ENCODE measurements at places on chromosomes 2 and 18.

DNA sequence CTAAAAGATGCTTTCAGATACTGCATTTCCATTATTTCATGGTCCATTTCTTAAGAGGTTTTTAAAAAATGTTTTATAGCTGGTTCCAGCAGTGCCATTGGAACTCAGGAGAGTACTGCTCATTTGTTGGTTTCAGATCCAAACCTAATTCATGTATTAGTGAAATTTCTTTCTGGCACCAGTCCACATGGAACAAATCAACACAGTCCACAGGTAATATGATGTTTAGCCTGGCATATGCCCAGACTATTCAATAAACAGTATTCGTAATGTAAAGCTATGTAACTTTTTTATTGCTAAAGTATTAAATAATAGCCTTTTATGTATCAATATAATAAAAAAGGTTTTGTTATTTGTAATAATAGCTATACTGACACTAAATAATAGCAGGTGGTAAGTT, 134.5 kb downstream of the BIRC6 start:
- DNase-seq, result no peak

DNA sequence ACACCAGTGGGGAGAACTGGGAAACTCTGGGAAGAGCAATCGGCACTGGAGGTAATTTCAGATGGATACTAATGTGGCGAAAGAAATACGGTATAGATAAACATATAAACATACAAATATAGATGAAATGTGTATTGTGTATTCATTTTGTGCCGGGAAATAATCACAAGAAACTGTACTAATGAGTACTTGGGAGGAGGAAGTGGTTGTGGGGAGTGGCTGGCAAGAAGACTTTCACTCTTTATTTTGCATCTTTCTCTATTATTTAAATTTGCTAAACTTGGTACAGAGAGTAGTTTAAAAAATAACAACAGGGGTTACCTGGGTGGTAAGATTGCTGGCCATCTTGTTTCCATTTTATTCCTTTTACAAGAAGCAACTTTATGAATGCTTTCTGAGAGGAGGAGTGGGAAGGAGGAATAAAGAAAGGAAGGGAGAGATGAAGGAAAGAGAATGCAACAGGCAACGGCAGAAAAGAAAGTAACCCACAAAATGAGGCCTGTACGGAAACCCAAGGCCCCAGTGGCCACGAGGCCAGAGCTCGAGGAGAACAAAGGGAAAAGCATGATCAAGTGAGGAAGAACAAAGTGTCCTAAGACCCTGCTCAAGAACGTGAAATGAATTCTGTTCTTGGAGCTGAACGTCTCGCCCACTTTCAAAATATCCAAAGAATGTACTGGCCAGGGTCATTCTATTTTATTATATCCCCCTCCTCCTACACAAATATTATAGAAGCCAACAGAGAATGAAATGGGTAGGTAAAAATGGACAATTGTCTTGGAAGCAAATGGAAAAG, 45.2 kb downstream of the FAM178B start:
- no peak for DNase-seq

- DNase-seq, result peak; percentile 49
These were observed at the start of gene ASAP2 for GRCh38 chr2:9205963-9206948. ASAP2 (plus strand) TSS chr2:9206812; CDS start chr2:9207105, 293 bp downstream.

DNA sequence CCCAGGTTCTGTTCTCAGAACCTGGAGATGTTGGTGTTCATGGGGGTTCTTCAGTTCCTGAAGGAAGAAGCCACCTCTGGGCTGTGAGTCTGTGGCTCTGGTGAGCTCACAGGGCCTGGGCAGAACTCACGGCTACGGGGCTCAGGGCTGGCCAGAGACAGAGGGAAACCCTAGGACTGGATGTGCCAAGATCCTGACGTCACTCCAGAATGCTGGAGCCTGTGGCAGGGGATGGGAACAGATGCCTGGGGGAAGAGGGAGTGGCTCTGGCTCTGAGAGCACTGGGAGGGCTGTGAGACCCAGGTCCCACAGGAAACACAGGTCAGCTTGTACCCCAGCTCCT, at the start of gene OTOF:
Gene OTOF (minus strand): TSS at position 214 of the 343 bp plus-strand sequence.
- no peak for DNase-seq

- no peak for DNase-seq
These were observed 10.1 kb downstream of the BIN1 start for GRCh38 chr2:127096718-127097470.

- DNase-seq, result no peak
These were observed 176.5 kb upstream of the DCC start for GRCh38 chr18:52163478-52163877.

DNA sequence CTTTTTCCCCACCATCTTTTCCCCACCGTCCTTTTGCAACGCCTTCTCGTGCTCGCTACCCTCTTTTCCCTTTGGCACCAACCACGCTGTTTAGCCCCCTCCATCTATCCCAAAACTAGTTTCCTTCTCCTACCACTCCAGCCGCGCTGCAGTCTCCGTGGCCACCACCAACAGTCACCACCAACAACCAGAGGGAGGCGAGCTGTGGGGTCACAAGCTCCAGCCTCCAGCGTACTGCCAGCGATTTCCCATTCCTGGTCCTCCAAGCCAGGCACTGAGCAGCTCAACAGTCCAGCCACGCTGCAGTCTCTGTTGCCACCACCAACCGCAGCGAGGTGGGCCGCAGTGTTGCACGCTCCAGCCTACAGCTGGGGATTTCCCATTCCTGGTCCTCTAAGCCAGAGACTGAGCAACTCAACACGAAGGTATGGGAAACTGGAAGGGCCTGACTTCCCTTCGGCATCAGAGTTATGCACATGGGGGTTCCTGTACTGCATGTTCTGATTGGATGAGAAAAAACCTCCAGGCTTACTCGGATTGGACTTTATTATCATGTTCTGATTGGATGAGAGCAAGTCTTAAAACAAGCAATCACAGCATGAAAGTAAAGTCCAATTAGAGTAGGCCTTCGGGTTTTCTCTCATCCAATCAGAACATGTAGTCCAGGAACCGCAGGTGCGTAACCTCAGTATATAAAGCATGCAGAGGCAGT, 42.3 kb upstream of the IMP4 start:
- no peak for DNase-seq

DNA sequence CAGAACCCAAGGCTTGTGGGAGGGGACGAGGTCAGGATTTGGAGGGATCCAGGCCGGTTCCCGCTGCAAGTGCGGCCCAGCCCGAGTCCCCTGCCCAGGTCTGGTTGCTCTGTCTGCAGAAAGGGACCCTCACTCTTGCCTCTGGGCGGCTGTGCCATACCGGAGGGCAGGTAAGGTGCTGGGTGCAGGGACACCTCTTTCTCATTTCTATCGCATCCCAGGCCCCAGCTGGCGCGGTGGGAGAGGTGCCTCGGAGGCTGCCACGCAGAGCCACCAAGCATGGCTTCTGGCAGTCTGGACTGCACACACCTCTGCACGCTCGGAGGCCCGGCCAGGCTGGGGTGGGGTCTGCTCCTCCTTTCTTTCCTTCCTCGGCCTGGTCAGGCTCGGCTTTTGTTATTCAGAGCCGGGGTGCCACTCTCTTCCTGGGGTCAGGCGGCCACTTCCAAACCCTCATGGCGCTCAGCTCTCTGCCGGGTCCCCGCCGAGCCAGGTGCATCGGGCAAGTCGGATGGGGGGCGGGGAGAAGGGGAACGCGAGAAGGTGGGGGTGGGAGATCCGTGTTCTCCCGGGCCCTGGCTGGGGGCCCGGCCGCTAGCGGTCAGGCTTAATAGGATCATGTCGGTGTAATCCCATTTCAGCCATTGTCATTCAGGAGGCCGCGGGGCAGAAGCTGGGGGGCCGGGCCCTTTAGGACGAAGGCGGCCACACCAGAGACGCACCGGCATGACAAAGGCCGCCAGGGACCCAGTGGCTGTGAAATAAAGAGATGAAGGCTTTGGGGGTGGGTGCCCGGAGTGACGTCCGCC, 9.0 kb downstream of the GBX2 start:
- DNase-seq, result no peak

Data from GM12892 (cell line).